NCI-H1417 treated with DMSO at 0.1 percent for 48 hours (cell line): ENCODE measurements at places on chromosomes 12 and 14.

GRCh38 chr14:88044776-88045446 lies 40.0 kb downstream of the GPR65 start:
- no peak for DNase-seq

GRCh38 chr14:23517650-23518326 lies 33.8 kb downstream of the ZFHX2 start:
- DNase-seq, result no peak

- no peak for DNase-seq
Observed at GRCh38 chr14:47252802-47253201, 422.6 kb downstream of the MDGA2 start.

DNA sequence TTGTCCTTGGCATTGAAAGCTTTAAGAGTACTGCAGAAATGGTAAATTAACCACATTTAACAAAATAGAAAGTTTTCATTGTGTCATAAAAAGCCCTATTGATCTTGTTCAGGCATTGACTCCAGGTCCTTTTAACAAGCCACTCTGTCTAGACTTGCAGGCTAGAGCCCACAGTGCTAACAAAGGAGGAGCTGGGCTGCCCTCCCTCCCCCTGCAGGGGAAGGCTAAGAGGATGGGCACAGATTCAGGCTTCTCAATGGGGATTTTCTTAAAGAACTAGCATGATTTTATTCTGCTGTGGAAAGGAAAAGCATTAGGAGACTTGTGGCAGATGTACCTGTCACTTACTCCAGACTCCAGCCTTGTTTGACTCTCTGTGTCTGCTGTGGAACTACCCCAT lies 463.6 kb downstream of the NRXN3 start:
- no peak for DNase-seq

GRCh38 chr12:122203301-122204166 lies at the start of gene B3GNT4:
Gene B3GNT4 (plus strand): TSS chr12:122203709. CDS start chr12:122204619, 910 bp downstream.
- no peak for DNase-seq

GRCh38 chr12:46944088-46944487 lies 118.3 kb upstream of the SLC38A4 start:
- no peak for DNase-seq

DNA sequence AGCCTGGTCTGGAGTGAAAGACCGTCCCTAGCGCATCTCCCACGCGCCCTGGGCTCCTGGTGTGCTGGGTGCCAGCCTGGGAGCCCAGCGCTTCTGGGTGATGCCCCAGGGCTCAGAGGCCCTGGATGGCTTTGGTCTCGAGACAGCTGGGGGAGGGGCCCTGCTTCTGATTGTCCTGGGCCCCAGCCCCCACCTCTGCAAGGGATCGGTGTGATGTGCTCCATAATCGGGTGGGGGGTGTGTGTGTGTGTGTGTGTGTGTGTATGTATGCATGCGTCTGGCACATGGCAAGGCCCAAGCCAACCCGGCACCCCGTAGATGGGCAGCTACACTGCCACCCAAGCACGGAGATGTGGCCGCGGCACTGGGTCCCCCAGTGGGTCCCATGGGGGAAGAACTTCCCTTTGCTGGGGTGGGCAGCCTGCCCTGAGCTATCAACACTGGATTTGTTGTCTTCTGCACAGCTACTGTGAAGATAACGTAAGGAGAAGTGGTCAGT lies 3.1 kb downstream of the ZBTB42 start:
- DNase-seq, result no peak

- DNase-seq, result no peak
Observed at GRCh38 chr12:28683366-28683765, 465.7 kb upstream of the FAR2 start.

DNA sequence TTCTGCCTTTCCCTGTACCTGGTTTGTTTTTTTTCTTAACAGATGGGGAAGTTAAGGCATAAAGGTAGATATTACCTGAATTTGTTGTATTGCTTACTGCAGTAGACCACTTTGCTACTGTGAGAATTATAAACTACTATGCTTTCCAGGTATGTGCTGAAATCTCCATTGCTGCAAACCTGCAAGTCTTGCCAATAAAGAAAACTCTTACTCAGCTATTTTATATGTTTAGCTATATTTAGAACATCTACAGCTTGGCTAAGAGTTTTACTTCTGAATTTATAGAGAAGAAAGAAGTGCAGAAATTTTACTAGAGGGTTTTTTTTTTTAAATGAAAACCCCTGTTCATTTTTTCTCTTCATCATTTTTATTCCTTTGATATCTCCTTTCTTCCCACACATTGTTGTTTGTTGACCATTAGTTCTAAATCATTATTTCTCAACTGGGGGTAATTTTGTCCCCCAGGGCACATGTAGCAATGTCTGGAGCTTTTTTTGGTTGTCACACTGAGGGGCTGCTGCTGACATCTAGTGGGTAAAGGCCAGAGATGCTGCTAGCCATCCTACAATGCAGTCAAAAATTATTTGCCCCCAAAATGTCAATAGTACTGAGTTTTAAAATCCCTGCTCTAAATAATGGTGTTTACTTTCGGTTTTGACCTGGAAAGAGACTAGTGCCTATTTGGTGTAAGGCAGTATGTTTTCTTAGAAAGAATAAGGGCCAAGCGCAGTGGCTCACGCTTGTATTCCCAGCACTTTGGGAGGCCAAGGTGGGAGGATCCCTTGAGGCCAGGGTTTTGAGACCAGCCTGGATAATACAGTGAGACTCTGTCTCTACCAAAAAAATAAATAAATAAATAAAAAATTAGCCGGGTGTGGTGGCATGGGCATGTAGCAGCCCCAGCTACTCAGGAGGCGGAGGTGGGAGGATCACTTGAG lies 48.6 kb downstream of the PCNX1 start:
- no peak for DNase-seq

- DNase-seq, result no peak
Observed at GRCh38 chr14:42322531-42323284, 716.0 kb downstream of the LRFN5 start.

- no peak for DNase-seq
Observed at GRCh38 chr14:60304509-60304908, 55.5 kb downstream of the PPM1A start.

DNA sequence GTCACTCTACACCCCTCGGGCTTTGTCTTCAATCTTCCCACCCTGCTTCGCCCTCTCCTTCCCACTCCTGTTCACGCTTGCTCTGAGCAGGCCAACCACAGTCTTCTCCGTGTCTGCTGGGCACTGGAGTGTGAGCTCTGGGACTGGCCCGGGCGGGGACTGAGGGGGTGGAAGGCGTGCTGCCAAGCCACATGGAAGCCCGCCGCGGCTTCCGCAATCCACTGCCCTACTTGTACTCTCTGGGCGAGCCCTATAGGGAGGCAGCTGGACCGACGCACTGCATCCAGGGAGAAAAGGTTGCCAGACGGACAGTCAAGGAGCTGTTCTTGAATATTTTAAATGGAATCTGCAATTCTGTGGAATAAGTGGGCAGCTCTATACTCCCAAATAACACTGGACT lies 24.8 kb downstream of the GOLGA3 start:
- DNase-seq, result no peak

GRCh38 chr12:89707703-89708564 lies 704 bp downstream of the ATP2B1 start:
- DNase-seq, result no peak

- no peak for DNase-seq
Observed at GRCh38 chr12:50923361-50924130, 28.8 kb upstream of the HIGD1C start.

GRCh38 chr12:110093631-110094311 lies 30.4 kb upstream of the IFT81 start:
- DNase-seq, result no peak

GRCh38 chr12:49364989-49365388 lies 2.3 kb upstream of the SPATS2 start:
- no peak for DNase-seq

- DNase-seq, result no peak
Observed at GRCh38 chr12:108831309-108831991, 25.9 kb downstream of the SSH1 start.

DNA sequence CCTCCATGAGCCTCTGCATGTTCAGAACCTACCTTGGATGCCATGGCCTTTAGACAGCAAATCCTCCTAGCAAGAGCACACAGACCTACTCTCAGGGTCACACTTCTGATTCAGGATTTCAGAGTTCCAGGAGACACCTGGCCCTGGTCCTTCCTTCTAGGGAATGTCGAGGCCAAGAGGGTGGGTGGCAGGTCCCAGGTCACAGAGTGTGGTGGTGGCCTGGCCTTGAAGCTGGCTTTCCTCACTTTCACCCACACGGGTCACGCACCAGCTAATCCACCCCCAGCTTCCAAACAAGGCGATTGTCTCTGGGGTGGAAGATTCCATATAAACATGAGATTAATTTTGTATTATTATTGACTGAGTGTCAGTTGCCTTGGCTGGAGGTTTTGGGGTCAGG lies 328.3 kb upstream of the RTL1 start:
- no peak for DNase-seq

GRCh38 chr12:4538207-4539160 lies at the start of gene RAD51AP1:
Gene RAD51AP1 (plus strand): TSS chr12:4538890. CDS start chr12:4538940, 50 bp downstream.
- peak; percentile 90 for DNase-seq

DNA sequence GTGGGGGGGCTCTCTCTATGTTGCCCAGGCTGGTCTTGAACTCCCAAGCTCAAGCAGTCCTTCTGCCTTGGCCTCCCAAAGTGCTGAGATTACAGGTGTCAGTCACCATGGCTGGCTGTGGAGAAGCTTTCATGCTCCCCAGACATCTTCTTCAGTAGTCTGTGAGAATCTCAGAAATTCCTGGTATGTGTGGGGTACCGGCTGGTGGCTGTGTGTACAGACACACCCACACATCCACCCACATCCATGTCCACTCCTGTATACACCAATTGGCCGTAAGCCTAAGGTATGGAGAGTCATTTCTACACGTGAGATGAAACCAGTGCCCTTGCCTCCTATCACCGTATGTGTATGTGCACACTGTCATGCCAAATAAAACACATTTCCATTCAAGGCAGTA lies 27.8 kb downstream of the GPRC5D start:
- no peak for DNase-seq

- DNase-seq, result no peak
Observed at GRCh38 chr12:10943167-10943566, 4.1 kb upstream of the TAS2R14 start.

- DNase-seq, result no peak
Observed at GRCh38 chr12:49403971-49404450, 36.7 kb downstream of the SPATS2 start.

DNA sequence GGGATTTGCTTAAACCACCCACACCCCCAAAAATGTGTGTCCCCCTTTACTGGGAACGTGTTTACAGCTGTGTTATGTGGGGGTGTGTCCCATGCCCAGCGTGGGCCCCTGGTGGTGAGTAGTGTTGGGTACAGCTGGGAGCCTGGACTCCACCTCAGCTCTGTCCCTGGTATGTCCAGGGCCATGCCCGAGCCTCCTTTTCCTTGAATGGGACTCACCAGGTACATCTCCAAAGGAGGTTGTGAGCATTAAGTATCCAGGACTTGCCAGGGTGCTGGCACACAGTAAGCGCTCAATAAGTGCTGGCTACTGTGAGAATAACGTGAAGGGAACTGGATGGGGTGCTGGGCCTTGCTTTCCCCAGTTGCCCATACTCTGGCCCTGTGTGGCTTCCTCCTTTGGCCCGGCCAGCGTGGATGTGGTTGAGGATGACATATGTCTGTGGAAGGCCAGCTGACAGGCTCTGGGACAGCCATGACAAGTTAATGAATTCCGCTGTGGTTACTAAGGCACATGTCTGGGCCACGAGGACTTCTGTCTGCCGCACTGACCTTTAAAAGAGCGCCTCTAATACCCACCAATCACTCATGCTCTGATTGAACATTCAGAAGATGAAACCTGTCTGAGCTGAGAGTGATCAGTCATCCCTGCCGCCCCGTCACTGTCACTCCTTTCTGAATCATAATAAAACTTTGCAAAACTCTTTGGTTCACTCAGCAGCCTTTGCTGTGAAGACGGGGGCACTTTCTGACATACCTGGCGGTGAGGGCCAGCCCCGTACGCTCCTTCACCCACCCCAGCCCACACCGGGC lies 74.7 kb downstream of the DIO3 start:
- DNase-seq, result no peak

DNA sequence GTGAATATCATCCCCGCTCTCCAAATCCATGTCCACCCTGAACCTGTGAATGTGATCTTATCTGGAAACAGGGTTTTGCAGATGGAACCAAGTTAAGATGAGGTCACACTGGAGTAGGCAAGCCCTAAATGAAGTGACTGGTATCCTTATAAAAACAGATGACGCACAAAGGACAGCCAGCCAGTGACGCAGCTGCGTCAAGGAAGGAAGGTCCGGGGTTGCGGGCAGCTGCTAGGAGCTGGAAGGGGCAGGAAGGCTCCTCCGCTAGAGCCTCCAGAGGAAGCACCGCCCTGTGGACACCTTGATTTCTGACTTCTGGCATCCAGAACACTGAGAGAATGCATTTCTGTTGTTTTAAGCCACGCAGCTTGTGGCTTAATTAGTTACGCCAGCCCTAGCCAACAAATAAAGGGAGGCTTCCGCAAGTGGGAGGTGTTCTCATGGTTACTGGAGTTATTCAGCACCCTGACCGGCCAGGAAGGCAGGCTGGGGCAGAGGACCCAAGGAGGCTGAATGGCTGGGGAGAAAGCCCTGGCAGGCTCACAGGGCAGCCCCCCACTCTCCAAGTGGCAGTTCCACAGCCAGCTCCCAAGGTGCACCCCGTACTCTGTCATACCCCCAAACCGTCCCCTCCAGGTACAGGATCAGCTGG lies 127.6 kb upstream of the NCOR2 start:
- no peak for DNase-seq

DNA sequence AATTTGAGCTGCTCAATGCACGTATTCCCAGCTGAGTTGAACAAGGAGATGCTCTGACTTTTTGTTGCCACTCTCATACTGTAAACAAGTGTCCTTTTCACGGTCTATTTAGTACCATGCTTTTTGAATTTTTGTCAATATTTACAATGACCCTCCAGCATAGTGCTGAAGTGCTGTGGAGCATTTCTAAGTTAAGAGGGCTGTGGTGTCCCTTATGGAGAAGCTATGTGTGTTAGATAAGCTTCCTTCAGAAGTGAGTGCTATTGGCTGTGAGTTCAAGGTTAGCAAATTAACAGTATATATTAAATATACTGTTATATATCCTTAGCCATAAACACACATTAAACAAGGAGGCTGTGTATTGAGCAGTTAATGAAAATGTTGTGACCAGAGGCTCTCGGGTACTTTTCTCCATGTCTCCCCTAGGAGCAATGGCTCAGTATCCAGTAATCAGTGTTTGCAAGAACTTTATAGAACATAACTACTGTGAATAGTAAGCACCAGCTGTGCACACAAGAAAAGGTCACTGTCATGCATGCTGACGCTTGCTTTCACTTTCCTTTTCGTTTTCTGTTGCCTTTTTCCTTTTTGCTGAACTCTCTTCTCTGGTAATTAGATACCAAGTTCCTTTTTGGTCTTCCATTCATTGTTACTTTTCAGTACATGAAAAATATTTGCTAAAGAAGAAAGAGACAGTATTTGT lies 187.2 kb upstream of the NEDD1 start:
- DNase-seq, result peak; percentile 59

DNA sequence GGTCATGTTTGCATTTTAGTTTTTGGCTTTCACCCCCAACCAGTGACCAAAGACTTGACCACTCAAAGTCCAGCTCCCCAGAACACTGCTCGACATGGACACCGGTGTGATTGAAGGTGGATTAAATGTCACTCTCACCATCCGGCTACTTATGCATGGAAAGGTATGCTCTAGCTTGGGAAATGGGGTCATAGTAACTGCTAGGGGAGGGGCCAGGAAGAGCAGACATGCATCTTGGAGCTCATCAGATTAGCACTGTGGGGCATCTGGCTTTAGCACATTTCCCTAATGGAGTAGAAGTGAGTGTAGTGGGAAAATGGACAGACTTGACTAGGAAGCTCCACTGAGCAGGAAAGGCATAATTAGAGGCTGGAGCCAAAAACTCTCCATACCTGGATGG lies 2.8 kb downstream of the PCBP2 start:
- no peak for DNase-seq
